ENCODE measurements at places on chromosomes 16 and 17.

DNA sequence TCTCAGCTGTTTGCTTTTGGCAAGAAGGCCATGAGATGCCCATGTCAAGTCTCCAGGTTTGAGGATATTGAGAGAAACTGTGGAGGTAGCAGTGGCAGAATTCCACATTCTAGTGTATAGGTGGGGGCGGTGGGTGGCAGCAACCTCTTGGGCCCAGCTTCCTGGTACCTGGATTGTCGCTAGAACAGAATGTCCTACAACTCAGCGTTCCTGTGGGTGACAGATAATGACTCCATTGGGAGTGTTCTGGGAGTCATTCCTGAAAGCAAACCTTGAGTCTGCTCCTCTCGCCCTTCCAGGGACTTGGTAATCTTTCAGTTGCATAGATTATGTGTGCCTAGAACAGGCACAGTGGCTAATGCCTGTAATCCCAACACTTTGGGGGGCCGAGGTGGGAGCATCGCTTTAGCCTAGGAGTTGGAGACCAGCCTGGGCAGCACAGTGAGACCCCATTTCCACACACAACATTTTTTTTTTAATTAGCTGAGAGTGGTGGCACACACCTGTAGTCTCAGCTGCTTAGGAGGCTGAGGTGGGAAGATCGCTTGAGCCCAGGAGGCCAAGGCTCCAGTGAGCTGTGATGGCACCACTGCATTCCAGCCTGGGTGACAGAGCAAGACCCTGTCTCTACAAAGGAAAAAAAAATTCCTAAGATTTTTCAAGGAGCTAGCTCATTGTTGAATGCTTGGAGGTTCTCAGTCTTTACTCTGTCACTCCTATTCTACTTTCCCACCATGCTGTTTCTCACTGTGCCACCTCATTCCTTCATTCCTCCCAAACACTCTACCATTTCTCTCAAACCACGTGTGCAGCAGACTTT lies 37.9 kb upstream of the METTL16 start:
- no peak for DNase-seq

- DNase-seq: no peak
These were observed 15.5 kb downstream of the UNC13D start for GRCh38 chr17:75828741-75829140.

- peak; percentile 62 for DNase-seq
These were observed 38.9 kb upstream of the NDRG4 start for GRCh38 chr16:58461056-58461455.

- no peak for DNase-seq
These were observed 20.5 kb downstream of the GRB7 start for GRCh38 chr17:39757931-39758873.

- DNase-seq: no peak
These were observed 17.6 kb downstream of the RAPGEFL1 start for GRCh38 chr17:40194821-40195220.

DNA sequence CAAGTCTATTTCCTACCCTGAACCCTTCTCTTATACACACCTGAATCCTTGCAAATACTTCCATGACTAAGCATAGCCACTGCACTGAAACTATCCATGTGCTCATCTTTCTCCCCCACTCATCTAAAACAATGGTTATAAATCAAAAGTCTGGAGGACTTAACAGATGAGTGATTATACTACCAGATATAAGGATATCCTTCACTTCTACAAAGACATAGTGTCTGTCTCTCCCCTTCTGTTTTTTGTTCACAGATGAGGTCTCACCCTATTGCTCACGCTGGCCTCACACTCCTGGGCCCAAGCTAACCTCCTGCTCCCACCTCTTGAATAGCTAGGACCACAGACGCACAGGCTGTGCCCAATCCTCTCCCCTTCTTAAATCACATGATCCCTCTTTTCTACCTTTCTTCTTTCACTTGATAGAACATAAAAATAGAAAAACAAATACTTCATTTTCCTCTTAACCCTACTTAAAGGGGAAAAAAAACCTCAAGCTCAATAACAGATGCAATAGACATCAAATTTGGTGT lies 19.2 kb downstream of the CEP112 start:
- DNase-seq: no peak

DNA sequence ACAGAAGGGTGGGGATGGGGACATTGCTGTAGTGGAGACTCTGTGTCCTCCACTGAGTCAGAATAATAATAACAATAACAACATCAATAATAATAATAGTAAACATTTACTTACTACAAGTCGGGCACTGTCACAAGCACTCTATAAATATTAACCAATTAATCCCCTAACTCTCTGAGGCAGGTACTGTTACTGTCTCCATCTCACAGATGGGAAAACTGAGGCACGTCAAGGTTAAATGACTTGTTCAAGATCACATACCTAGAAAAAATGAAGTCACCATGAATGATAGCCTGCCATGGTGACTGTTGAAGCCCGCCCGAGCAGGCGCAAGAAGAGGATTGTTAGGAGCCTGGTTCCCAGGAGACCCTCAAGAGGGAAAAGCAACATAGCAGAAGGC lies 10.2 kb downstream of the PRR29 start:
- DNase-seq: no peak

DNA sequence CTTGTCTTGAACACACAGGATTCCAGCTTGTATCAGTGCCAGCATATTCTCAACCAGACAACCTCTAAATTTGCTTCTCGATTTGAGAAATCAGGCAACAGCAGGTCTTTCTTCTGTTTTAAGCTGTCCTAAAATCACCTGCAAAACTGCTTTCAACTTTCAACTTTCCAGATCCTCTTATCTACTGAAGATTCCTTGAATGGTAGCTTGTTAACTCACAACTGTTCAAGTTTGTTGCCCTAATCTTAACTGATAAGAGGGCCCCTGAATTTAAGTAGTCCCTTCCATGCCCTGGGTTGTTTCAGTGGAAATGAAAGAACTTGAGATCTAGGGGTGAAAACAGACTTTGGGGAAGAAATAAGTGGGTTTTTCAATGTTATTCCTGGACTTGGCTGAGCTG lies 57.2 kb downstream of the CHD9 start:
- no peak for DNase-seq

DNA sequence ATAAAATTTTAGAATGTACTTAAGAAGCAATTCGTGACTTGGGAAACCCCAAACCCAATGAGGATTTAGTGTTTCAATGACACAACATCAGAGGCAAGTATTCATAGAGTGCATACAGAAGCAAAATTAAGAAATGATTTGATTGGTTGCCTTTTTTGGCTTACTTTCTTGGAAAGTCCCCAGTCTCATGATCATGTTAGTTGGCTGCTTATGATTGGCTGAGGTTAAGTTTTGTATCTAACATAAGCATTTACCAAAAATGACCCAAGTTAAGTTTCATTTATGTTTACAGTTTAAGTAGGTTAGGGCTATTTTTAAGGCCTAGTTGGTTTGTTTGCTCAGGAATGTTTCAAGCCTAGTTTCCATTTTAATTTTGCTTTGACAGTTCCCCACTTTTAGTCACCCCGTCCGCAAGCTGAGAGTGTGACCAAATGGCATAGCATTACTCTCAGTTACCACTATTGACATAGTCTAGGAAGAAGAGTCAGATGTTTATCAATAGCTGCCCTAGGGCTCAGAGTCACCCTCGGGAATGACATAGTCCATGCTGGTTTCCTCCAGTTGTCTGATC lies 36.2 kb downstream of the DGKE start:
- no peak for DNase-seq

DNA sequence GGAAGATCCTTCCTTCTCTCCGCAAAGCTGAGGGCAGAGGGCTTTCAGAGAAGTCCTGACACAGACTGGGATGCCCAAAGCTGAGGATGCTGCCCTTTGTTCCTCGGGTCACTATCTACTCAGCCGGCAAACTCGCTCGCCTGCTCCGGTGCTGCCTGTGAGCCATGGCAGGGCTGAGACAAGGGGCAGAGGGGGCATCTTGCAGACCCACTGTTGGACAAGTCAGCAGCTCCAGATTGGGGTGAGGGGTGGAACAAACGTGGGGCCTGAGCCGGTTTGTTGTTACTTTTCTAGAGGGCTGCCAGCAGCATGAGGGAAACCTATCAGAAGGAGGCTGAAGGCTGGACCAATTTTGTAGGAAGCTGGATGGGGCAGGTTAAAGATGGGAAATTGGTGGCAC lies 47.1 kb upstream of the PIK3R6 start:
- no peak for DNase-seq

DNA sequence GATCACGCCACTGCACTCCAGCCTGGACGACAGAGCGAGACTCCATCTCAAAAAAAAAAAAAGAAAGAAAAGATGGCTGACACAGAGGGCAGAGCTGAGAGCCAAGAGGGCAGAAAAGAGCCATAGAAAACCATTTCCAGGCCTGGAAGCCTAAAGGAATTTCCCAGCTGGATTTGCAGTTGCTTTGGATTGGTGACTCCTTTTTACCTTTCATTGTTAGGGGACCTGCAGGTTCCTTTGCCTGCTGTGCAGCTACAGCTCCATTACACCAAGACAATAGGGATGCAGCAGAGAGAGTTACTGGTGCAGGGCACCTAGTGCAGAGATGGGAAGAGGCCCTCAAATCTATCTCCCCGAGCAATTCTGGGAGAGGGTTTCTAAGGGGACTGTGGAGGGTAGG lies 18.4 kb downstream of the ZNF668 start:
- no peak for DNase-seq

DNA sequence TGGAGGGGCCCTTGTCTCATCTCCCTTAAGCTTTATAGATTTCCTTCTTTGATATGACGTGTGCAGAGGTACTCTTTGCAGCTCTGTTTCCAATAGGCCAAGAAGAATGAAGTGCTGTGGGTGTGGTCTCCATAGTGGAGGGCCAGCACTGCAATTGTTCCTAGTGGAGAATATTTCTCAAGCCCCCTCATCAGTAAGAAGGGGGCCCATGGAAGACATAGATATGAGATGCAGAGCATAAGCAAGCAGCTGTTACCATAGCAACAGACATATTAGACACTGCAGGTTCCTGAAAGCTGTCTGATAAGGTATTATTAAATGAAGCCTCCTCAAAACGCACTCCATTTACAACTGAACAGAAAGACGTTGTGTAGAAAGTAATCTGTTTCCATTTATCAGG lies 240.7 kb downstream of the ZFHX3 start:
- no peak for DNase-seq

DNA sequence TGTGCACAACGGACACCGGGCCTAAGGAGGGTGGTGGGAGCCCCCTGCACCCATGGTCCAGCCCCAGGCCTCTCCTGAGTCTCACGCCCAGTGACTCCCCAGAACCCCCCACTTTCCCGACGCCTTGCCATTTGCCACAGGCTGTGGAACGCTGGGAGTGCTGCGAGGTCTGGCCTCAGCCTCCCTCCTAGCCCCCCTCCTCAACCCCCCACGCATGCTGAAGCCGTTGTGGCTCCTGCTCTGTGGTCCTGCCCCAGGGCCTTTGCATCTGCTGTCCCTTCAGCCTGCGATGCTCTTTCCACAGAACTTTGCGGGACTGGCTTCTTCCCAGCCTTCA lies 226.0 kb upstream of the GSE1 start:
- no peak for DNase-seq

DNA sequence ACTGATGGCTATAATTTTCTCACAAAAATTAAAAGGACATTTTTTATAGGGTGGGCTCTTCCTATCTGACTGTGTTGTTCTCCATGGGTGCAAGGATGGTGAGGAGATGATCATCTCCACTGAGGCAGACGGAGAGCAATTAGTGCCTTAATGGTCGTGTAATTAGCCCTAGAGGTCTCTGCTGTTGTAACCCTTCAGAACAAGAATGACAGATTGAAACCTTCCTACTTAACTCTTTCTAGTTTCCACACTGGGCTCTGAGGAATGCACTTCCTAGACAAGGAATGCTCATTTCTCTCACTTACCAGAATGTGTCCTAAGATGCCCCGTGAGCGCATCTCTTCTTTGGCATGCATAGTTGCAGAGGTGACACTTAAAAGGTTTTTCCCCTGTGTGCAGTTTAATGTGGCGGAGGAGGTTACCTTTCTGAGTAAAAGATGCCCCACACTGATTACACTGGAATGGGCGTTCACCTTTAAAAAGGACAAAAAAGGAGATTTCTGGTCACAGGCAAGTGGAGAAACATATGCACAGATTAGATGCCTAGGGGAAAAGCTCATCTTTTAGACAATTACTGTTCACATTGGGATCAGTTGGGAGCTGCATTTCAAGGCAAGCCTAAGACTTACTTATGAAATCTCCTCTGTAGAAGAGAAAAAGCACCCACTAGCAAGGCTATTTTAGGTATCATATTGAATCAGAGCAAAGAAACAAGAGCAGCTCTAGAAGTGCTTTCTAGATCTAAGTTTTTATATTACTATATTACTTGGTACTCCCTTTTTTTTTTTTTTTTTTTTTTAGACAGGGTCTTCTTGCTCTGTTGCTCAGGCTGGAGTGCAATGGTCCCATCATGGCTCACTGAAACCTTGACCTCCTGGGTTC lies 53.6 kb downstream of the GRB7 start:
- no peak for DNase-seq

- no peak for DNase-seq
These were observed 2.6 kb downstream of the AXIN2 start for GRCh38 chr17:65558683-65559460.

- no peak for DNase-seq
These were observed 18.1 kb downstream of the SPOP start for GRCh38 chr17:49659661-49660382.

GRCh38 chr16:5884996-5885395 lies 787.4 kb upstream of the EEF2KMT start:
- no peak for DNase-seq

DNA sequence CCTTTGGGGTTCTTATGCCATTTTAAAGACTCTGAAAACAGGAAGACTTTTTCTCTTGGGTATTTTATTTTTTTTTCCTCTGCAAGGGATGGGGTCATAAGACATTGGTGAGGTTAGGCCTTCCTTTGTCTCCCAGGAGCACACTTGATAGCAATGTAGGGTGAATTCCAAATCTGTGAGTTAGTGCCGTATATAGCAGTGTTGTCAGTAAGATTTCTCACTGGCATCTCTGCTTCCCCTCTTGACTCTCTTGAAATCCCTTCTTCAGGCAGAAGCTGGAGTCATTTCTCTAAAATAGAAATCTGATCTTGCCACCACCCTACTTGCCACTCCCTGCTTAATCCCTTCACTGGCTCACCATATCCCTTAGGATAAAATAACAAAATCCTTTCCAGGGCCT lies 529.7 kb downstream of the WWOX start:
- no peak for DNase-seq

DNA sequence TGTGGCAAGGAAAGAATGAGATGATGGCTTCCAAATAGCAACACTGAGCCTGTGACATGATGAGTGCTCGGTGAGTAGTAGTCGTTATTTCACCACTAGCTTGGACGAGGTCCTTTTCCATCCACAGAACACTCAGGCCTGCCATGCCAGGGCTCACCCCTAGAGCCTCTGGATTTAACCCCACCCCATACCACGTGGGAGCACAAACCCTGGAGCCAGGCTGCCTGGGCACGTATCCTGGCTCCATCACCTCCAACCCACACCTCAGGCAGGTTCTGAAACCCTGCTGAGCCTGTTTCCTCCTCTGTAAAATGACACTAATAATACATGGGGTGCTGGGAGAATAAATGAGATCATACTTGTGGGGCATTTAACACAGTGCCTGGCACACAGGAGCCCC lies 192.4 kb downstream of the KATNIP start:
- DNase-seq: no peak

GRCh38 chr17:8836821-8837562 lies 30.5 kb downstream of the PIK3R6 start:
- no peak for DNase-seq

- no peak for DNase-seq
These were observed 727.5 kb downstream of the KCNJ2 start for GRCh38 chr17:70896843-70897242.
